Kidney epithelial cell (primary cell): ENCODE measurements at places on chromosomes 12 and 14.

DNA sequence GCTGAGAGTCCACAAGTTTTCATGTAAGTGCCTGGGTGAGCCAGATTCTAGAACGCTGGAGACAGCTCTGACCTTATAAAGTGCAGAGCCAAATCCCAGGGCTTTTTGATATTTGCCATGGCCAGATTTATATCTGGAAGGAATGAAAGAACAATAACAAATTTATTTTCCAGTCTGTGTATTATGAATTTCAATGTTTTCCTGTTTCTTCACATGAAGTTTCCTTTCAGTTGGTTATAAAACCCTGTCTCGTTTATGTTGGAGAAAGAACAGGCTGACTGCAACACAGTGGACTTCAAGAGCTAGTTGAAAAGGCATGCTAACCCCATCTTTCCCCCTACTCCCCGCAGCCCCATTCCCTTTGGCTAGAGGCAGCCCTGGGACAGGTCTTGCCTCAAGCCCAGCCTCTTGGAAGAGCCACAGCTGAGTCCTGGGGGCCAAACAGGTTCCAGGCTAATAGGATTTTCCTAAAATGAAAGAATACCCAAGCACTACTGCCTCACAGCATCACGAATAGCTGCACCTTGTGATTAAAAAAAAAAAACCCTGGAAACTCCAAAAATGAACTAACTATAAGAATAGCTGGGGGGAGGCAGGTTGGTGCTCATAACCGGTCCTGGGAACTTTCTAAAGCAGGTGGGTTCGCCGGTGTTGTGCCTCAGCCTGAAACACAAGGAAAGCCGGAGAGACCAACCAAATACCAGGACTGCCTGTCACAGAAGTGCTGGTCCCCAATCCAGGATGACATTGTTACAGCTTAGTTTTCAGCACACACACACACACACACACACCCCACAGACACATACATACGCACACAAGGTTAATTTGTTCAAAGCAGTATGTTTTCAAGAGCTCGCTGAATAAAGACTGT lies 1.5 kb downstream of the FBLN5 start:
- DNase-seq = no peak

DNA sequence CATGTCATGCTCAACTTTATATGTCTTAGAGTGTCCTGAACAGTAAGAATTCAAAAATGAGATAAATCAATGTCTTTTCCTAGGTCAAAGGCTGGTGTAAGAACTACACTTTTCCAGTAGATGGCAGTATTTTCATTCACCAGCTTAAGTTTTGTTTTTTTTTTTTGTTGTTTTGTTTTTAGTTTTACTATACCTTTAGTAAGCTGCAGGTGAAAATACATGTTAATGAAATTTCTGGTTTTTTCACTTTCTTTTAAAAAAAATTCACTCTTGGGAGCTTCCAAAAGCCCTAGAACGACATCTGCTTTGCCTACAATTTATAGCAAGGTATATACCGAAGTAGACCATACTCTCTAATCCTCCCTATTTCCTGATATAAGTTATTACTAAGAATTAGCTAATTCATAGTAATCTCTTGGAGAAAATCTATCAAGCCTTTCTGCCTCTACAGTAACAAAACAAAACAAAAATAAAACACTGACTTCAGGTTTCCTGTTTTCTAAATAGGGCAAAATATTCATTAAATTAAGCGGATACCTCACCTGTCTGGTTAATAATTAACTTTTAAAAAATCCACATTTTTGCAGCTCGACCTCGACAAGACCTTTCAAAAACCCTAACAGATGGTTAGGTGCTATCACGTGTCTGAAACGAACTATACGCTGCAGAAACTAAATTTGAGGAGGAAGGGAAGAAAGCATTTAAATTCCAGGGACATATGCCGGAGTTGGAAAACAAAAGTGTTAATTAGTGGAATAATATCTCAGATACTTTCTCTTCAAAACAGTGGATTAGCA lies 2.7 kb upstream of the SAMD4A start:
- no peak for DNase-seq

DNA sequence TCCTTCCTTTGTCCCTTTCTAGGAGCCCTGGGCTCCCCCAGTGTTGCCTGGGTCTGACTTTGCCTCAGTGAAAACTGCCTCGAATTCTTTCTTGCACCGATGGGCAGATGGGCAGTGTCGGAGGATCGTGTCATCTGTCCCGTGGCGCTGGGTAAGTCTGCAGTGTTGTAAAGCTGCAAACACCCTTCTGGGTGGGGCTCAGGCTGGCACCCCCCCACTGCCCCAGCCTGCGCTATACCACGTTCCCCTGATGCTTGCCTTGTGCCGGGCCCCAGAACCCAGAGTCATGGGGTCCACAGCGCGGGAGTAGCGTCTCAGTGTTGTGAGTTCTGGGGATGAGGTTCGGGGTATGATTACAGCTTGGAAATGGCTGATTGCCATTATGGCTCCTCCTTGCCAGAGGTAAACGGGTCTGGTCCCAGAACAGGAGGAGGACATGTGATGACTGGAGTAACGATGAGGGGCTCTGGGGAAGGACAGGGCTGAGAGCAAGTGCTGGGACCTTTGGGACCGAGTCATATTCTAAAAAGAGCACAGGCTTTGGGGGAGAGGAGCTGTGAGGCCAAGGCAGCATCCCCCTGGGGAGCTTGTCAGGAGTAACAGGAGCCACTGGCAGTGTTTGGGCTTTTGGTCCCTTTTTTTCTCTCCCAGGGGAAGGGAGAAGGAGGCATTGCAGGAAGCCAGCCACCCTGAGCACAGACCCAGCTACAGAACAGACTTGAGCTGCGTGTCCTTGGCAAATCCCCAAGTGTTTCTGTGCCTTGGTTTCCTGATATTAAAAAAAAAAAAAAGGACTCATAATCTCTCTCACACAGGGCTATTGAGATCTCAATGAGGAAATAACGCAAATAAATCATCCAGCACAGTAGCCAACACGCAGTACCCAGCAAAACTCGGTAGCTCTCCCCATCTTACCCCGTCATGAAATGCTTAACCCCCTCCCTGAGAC lies 4.3 kb downstream of the RTL1 start:
- DNase-seq = no peak

- no peak for DNase-seq
Observed at GRCh38 chr12:123085066-123085465, 65.8 kb downstream of the PITPNM2 start.

- no peak for DNase-seq
Observed at GRCh38 chr12:33514893-33515292, 75.3 kb upstream of the SYT10 start.

DNA sequence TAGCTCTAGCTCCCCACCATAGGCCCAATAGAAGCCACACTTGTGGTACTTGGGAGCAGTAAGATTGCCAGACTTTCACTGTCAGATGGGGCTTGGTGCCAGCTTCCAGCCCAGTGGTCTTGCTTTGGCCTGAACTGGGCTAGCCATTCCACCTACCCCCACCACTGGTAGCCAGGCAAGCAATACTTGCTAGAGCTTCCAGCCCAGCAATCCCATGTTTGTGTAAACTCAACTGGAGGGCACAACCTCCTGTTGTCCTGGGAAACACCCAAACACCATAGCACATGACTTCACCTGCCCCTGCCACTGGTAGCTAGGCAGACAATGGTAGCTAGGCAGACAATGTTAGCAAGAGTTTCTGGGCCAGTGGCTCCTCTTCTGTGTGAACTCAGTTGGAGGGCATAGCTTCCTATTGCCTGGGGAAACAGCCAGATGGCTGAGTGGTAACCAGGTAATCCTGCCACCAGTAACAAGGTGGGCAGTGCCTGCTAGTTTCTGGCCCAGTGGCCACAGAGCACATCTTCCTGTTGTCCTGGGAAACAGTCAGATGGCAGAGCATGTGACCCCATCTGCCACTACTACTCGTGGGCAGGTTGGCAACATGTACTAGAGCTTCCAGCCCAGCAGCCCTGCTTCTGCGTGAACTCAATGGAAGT lies 5.6 kb upstream of the OR6C76 start:
- no peak for DNase-seq

DNA sequence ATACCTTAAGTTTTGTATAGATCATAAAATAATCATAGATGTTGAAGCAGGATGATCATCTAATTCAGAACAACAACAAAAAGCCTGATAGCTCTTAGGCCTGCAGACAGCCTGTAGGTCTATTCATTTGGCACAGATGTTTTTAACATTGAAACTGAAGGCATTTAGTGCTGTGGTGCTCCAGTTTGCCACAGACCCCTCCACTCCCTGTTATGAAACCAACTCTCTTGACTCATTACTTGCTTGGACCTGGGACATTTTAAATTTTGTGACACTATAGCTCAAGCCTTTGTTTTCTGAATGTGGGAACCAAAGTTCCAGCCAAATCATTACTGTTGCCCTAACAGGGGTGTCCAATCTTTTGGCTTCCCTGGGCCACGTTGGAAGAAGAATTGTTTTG lies 9.1 kb downstream of the PRKCH start:
- DNase-seq = no peak

GRCh38 chr12:53751336-53752191 lies at the start of gene CISTR:
CISTR (minus strand) TSS chr12:53751979.
- DNase-seq = no peak

DNA sequence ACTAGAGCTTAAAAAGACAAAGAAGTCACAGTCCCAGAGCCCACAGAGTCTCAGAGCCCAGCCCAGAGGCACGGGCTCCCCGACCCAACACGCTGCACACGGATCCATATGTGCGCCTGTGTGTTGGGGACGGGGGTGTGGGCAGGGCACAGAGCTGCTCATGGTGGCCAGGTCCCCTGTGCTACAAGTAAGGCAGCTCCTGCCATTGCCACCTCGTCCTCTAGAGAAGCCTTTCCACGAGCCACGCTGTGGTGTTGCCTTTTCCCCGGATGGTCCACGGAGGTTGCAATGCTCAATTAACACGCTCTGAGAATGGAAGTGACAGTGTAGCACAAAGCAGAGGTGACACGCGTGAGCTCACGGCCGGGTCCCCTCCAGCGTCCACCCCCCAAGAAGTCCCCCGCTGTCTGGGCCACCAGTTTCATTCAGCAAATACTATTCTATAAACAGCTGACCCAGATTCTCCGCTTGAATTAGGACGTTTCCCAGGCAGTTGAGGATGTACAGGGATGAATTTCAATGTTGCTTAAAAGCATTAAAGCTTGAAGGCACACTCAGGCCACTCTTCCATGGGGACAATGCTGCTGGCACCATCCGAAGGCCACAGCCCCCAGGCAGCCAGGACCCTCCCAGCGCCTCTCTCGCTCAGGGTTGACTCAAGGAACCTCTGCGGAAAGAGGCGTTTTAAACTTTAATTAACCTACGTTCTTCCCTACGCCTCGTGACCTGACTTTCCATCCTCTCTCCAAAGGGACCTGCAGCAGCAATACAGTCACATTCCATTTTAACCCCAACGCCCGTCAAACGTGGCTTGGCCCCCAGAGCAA lies 22.7 kb upstream of the EIF5 start:
- no peak for DNase-seq

DNA sequence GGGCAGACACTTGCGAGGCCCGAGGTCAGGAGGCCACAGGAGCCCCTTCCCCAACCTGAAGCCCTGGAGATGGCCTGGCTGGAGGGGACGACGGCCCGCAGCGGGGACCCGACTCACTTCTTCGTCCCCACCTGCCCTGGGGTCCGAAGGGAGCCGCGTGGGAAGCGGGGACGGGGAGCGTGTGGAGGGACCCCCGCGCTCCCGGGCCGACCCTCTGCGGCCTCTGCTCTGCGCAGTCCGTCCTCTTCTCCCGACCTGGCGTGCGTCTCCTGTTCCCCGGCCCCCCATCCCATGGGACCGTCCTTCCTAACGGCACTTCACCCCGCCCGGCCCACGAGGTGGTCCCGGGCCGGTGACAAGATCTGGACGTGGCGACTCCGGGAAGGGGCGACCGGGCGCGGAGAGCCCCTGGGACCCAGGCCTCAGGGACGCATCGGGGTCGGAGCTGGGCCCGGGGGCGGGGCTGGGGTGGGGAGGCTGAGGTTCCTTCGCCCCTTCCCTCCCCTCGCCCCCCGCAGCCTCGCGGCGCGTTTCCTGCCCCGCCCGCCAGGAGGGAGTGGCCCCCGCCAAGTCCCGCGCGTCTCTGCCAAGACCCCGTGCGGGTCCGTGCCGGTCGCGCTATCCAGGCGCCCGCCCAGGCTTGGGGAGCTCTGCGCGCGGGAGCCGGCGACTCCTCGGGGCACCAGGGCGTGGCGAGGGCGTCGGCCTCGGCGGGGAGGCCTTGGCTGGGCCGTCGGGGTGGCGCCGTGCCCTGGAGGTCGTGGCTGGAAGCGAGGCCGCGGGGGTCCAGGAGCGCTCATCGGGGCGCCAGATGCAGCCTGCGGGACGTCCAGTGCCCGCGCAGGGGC lies 97.1 kb downstream of the TNFAIP2 start:
- DNase-seq = no peak

- DNase-seq = no peak
Observed at GRCh38 chr12:49730568-49731101, 10.7 kb upstream of the TMBIM6 start.

DNA sequence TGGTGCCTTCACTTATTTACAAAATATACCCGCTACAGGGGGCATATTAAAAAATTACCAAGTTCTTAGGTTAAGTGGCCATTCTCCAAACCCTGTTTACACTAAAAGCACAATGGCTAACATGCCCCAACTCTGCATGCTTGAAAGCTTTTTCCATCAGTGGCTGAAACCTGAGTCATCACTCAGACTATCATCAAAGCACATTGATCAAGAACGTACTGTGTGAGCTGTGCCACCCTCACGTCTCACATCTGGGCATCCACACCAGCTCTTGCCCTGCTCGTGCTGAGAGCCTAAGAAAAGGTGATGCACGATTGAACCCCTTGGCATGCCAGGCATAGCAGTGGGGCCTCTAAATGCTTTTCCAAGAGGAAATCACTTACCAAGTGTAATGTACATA lies 13.2 kb downstream of the AQP6 start:
- no peak for DNase-seq

DNA sequence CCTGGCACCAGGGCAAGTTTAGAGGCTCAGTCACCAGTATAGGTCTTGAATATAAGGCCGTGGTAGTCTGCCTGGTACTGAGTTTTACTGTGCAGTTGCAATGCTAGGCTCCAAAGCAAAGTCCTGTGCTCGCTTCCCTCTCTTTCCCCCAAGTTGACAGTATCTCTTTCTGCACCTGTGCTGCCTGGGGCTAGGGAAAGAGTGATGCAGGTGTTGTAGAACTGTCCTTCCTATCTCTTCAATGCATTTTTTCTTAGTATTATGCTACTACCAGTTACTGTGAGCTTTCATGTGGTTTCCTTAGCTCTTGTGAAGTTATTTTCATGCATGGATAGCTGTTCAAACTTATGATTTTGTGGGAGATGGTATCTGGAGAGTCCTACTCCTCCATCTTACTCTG lies 359.2 kb downstream of the SYT1 start:
- no peak for DNase-seq

DNA sequence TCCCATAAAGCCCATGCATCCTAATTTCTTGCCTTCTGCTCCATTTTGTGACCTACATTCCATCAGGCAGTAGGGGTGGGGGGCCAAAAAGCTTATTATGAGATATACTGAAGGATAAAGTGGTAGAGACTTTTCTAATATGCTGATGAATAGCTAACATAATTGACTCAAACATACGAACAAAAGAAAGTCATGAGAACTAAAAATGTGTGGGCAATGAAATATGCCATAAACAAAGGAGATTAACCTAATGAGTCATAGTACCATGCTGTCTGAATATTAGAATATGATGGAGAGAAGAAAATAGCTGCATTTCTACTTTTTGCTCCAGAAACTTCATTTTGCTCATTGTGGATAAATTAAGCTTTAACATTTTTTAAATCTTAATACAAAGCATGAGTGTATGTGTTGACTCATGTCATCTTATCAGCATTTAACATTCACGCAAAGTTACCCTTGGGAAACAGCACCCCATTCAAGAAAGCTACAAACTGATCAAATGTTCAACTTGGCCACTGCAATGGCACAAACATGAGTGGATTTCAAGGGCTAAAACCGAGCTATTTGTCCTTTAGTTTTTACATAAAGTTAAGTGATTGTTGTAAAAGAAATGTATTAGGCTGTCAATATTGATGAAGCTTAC lies 64.0 kb upstream of the DIO2 start:
- DNase-seq = no peak
